ENCODE measurements at places on chromosomes 6 and 20.

DNA sequence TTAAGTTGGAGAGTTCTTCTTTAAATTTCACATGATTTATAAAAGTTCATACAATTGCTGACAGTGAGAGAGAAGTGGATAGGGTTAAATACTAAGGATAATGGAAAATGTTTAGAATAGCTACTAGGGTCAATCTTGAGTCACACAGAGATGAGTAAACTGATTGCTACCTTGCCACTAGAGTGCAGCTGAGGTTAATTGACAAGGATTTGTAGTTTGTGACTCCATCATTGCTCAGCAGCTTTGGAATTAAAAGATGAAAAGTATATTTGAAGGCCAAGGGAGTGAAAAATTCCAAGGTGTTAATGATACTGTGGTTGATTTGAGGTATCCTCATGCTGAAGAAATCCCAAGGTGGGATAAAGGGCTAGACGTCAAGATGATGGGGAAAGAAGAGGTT lies 524.0 kb downstream of the UTRN start:
- DNase-seq: no peak

- DNase-seq: no peak
Observed at GRCh38 chr6:1832358-1832757, 222.6 kb downstream of the FOXC1 start.

DNA sequence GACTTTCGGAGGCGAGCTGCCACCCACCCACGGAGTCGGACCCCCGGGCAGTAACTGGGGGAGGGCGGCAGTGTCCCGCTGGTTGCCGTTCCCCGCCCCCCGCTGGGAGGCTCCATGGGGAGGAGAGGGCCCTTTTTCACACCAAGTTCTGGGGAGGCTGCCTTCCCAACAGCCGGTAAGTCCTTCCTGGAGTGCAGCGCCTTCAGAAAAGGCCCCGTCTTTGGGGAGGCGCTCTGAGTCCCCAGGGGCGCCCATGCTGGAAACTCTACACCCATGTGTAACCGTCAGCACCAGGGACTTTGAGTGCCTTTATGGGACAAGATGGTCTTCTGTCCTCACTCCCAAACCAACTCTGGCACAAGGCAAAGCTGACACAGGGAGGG lies 430 bp upstream of the SOX18 start:
- no peak for DNase-seq

- DNase-seq: no peak
Observed at GRCh38 chr6:137230956-137231555, 11.9 kb upstream of the IFNGR1 start.

- no peak for DNase-seq
Observed at GRCh38 chr6:20447157-20447556, 45.5 kb downstream of the E2F3 start.

DNA sequence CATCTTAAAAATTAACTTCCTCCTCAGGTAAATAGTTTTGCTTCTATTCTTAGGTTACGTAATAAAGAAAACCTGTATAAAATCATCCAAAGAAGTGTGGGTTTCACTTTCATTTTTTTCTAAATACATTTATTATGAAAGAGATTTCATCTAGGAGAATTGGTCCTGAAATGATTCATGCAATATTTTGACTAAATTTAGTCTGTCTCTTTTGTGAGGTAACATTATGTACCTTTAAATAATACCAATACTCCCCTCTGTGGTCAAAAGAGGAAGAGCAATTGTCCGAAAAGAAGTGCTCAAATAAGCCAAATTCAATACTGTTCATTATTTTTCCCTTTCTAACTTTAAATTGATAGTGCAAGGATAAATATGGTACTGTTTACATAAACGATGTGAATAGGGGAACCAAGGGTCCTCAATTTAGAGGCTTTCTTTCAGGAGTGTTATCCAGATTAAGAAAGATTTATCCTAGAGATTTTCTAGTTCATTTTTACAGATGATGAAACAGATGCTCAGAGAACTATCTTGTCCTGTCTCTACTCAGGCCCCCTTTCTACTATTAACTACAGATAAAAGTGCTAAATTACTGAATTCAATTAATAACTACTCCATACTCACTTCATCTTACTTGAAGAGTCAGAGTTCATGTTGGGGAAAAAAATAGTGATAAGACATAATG lies 26.2 kb downstream of the CYP39A1 start:
- DNase-seq: no peak
